AML-193 (cell line): ENCODE measurements at places on chromosomes 4 and X.

DNA sequence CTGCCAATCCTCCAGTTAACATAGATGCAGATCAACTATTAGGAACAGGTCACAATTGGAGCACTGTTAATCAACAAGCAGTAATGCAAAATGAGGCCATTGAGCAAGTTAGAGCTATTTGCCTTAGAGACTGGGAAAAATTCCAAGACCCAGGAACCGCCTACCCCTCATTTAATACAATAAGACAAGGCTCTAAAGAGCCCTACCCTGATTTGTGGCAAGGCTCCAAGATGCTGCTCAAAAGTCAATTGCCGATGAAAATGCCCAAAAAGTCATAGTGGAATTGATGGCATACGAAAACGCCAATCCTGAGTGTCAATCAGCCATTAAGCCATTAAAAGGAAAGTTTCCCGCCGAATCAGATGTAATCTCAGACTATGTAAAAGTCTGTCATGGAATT lies 20.5 kb upstream of the TRIM61 start:
- DNase-seq, result no peak

DNA sequence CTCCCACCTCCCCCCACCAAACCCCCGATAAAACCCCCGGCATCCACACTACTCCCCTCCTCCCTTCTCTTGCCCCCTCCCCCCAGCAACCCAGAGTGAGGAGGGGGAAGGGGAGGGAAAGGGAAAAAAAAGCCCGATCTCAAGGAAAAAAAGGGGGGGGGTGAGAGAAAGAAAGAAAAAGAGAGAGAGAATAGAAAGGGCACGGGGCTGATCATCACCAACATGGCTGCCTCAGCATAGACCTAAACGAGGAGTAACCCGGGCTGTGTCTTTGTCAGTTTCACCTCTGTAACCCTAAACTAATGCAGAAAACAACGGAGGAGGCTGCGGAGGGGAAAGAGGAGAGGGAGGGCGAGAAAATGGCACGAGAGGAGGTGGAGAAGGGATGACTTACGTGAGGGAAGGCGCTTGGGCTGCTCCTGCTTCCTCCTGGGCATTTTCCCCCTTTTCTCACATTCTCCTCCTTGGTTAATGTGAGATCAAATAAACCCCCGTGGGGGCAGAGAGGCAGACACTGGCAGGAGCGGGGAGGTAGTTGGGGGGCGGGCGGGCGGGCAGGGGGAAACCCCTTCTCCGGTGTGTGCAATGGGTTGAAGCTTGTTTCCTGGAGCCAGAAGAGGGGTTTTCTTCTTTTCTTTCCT lies 532 bp downstream of the ZNF827 start:
- DNase-seq, result no peak

GRCh38 chr4:87584222-87584908 lies 24.0 kb upstream of the DSPP start:
- DNase-seq, result no peak

DNA sequence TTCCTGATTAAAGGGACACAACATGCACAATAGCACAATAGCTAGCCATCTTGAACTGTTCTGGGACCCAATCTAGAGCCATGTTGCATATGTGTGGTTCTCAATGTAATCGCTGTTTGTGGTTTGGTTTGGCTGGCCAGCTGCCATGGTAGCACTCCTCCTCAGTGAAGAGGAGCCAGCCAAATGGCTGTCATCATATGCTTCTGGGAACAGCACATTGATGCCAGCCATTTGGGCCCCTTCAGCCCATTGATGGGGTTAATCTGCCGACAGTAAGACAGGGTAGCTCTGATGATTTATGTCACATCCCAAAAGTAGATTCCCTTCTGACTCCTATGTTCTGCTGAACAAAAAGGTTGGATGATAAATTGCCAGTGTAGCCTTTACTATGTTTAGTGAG lies 48.5 kb downstream of the AWAT2 start:
- no peak for DNase-seq

DNA sequence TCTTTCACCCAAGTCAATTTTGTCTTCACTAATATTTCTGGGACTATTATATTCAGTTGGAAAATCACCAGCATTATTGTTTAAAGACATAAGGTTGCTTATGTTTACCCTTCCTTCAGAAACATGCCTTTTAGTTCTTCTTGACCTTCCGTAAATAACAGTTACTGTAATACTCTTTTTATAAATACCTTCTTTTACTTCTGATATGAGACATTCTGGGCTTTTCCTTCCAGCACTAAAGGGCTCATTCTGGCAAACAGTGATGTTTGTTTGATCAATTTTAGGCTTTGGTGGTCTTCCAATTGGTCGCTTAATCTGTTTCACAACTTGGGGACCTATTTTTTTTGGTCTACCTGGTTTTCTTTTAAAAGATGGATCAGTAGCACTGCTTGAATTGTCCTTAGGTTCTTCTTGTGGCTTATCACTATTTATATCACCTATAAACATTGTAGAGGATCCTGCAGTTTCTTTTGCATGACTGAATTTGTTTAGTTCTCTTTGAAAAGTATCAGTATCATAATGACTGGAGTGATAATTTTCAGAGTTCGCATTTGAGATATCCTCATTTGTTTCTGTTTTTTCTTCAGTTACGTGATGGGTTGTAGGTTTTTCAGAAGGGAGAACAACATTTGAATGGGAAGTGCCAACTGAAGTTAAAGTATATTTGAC lies 64.8 kb downstream of the NCAPG start:
- DNase-seq, result no peak

GRCh38 chr4:80229128-80229527 lies 31.8 kb downstream of the PRDM8 start:
- no peak for DNase-seq

DNA sequence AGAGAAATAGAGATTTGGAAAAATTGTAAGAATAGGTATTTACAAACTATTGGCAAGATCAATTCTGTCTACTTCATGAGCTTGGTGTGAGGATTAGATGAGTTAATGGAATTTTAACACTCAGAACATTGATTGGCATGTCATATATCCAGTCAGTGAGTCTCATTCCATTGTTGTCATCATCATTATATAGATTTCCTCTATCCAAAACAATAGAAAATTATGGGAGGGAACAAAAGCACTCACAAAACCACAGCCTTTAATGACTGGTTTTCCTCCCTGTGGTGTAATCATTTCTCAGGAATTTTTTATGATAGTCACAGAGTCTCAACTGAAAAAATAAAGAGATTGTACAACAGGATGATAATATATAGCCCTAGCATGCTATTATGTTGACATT lies 21.1 kb downstream of the KLHL5 start:
- DNase-seq, result no peak

DNA sequence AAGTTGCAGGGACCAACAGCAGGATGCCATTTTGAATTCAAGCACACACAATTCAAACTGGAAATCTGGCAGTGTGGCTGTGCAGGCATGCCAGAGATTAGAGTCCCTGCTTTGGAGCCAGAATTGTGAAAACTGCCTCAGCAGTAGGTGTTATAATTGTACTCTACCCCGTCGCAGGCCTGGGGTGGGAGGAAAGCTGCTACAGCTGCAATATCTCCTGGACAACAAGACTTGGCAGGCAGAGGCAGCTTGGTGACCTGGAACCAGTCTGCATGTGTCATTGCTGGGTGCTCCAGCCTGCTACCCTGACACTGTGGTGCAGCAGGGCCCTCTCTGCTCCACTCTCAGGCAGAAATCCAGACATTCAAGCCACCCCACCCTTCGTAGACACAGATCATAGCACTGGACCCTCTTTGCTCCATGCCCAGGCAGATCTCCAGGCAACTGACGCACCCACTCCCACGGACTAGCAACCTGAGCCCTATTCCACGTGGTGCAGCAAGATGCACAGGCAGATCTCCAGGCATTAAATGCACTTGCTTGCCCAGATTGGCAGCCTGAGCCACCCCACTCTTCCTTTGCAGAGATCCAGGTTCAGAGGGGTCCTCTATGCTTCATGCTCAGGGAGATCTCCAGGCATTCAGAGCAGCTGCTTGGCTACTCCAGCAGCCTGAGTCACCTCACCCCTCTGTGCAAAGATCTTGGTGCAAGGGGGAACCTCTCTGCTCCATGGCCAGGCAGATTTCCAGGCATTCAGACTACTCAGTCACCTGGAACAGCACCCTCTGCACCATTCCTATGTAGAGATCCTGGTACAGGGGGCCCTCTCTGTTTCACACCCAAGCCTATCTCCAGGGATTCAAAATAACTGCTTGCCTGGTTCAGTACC lies 140.5 kb downstream of the LRBA start:
- no peak for DNase-seq

- DNase-seq, result no peak
These were observed 14.5 kb upstream of the MED14 start for GRCh38 chrX:40749681-40750494.
